Right ventricle myocardium inferior (tissue), 1 donor: ENCODE measurements at places on chromosomes 11 and 22. TPM values are rescaled to one million over a fixed set of nuclear protein-coding genes. Genes with fewer than 3 reads are reported as not detected.

The ESAM gene
- total RNA-seq = 43.1 TPM

The RAG2 gene
- total RNA-seq = not detected

The SMTNL1 gene
- not detected for total RNA-seq

The CENPM gene
- 1.5 TPM for total RNA-seq

The CDC42EP1 gene
- 17.7 TPM for total RNA-seq

The ROBO4 gene
- total RNA-seq = 27.6 TPM

The PLAAT4 gene
- 36.1 TPM for total RNA-seq

The DCHS1 gene
- total RNA-seq = 10.7 TPM
